ENCODE measurements at places on chromosomes 1 and 21. TPM values are rescaled to one million over a fixed set of nuclear protein-coding genes. Genes with fewer than 3 reads are reported as not detected.
A peak's percentile ranks its signal among the peaks of the same experiment; 100 is the strongest.

DNA sequence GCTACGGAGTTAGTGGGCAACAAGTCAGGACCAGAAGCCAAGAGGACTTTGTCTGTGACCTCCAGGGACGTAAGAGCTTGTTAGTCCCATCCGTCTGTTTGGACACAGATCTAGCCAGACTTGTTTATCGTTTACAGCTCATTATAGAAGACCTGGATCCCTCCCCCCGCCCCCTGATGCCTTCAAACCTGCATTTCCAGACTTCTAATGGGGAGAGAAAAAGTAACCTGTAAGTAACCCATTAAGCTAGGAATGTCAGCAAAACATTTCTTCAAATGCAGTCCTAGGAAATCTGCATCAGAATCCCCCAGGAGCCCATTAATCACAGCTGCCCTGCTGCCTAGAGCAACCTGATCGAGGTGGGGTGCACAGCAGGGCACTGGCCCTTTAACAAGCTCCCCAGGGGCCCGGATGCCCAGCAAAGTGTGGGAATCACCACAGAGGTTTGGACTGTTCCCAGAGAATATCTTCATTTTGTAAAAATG lies 1.4 kb upstream of the MAD2L2 start:
- no peak for DNase-seq

DNA sequence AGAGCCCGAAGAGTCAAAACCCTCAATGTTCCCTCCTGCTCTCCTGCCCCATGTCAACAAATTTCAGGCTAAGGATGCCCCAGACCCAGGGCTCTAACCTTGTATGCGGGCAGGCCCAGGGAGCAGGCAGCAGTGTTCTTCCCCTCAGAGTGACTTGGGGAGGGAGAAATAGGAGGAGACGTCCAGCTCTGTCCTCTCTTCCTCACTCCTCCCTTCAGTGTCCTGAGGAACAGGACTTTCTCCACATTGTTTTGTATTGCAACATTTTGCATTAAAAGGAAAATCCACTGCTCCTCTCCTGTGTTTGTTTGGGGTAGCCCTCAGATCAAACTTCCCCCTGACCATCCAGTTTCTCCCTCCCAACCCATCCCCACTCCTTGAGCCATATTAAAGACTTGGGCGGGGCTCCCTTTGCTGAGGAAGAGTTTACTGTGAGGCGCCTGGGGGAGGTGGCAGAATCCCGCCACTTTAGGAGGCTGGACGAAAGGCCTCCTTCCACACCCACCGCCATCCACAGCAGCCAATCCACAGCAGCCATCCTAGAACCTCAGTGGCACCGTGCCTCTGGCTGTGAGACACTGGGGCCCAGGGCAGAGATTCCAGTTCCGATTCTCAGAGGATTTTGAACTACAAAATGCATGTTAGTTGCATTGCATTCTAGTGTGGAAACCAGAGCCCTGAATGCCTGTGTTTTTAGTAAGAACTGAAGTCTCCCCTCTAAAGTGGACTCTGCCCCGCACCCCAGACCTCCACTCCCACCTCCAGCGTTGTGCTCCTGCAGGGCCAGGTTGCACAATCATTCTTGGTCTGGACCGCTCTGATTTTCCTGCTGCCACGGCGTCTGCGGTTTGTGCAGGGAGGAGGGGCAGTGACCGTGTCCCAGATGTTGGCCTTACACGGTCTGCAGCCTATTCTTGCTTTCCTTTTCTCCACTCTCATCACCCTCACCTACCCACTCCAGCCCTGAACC lies 3.0 kb downstream of the OLFML3 start:
- peak; percentile 96 for DNase-seq

GRCh38 chr1:203133970-203134725 lies 6.6 kb downstream of the ADORA1 start:
- no peak for DNase-seq

DNA sequence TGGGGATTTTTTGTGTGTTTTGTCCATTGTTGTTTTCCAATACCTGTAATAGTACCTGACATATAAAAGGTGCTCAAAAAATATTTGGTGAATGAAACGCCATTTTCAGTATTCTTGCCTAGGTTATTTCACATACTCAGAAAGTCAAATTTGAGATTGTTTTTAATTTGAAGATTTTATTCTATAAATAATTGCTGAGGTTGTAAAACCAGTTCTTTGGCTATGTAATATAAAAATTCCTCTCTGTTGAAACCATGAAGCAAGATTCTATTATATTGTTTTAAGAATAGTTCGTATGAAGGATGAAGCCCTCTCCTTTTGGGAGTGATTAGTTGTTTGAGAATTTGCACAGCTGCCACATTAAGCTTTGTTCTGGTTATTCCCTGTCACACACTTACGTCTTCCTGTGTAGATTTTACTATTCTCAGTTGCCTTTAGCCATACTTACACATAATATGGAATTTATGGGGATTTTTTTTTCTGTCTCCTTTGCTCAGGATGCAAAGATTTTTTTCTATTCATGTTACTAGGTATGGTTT lies 60.2 kb upstream of the MPC2 start:
- DNase-seq, result peak; percentile 8

- no peak for DNase-seq
These were observed 133.8 kb upstream of the CACNA1E start for GRCh38 chr1:181349512-181349911.

Gene TCEA3
- 227 TPM for polyA plus RNA-seq

Gene PTGFR
- 53.1 TPM for polyA plus RNA-seq

All from muscle of leg (tissue), 16 donors.